Lung (tissue), 17 donors: ENCODE measurements at places on chromosomes 7 and 10. TPM values are rescaled to one million over a fixed set of nuclear protein-coding genes. Genes with fewer than 3 reads are reported as not detected.

The GRID2IP gene
- total RNA-seq = 0.80 TPM

The CRTAC1 gene
- total RNA-seq = 55.1 TPM

The UBE2H gene
- total RNA-seq = 102 TPM

The PLEKHS1 gene
- 11.6 TPM for total RNA-seq

The CYTH3 gene
- 18.6 TPM for total RNA-seq

The LOXL4 gene
- 3.2 TPM for total RNA-seq

The HTR5A gene
- total RNA-seq = not detected

The ODAD2 gene
- 12.1 TPM for total RNA-seq

The PAX4 gene
- total RNA-seq = not detected

The EVX1 gene
- total RNA-seq = not detected

The RAMP3 gene
- 47.3 TPM for total RNA-seq

The FAM25C gene
- total RNA-seq = not detected

The SBDS gene
- 91.9 TPM for total RNA-seq

The SPDYE2 gene
- 0.23 TPM for total RNA-seq

The ARHGEF5 gene
- total RNA-seq = 21.7 TPM

The ZNF365 gene
- 2.4 TPM for total RNA-seq

The CALML5 gene
- total RNA-seq = not detected

The EBLN1 gene
- total RNA-seq = not detected

The GSTO2 gene
- 13.5 TPM for total RNA-seq

The TFR2 gene
- 2.1 TPM for total RNA-seq

The EFCAB10 gene
- total RNA-seq = 23.2 TPM

The SPAM1 gene
- not detected for total RNA-seq

The FGFBP3 gene
- total RNA-seq = 0.88 TPM

The SEMA4G gene
- total RNA-seq = 7.4 TPM

The LZTS2 gene
- total RNA-seq = 58.0 TPM

The CNNM1 gene
- 0.52 TPM for total RNA-seq

The CXCL12 gene
- 91.4 TPM for total RNA-seq

The MMP21 gene
- 0.21 TPM for total RNA-seq

The SPOCK2 gene
- 24.1 TPM for total RNA-seq

The WDFY4 gene
- 11.9 TPM for total RNA-seq

The SFRP4 gene
- total RNA-seq = 5.3 TPM

The GPR37 gene
- total RNA-seq = 2.8 TPM

The AKR1C4 gene
- total RNA-seq = not detected

The SPDYE11 gene
- not detected for total RNA-seq

The GFRA1 gene
- total RNA-seq = 30.4 TPM

The PIK3CG gene
- 10.1 TPM for total RNA-seq

The CRHR2 gene
- total RNA-seq = not detected

The CCDC3 gene
- 11.7 TPM for total RNA-seq

The PRLHR gene
- not detected for total RNA-seq

The WEE2 gene
- total RNA-seq = not detected

The NRF1 gene
- 33.3 TPM for total RNA-seq

The HTRA1 gene
- total RNA-seq = 41.4 TPM

The ING3 gene
- 24.9 TPM for total RNA-seq

The MSMB gene
- not detected for total RNA-seq
